ENCODE measurements at places on chromosomes 16 and 17.

GRCh38 chr17:43366891-43367736, 31.7 kb upstream of the ARL4D start:
- DNase-seq, result peak; percentile 53

DNA sequence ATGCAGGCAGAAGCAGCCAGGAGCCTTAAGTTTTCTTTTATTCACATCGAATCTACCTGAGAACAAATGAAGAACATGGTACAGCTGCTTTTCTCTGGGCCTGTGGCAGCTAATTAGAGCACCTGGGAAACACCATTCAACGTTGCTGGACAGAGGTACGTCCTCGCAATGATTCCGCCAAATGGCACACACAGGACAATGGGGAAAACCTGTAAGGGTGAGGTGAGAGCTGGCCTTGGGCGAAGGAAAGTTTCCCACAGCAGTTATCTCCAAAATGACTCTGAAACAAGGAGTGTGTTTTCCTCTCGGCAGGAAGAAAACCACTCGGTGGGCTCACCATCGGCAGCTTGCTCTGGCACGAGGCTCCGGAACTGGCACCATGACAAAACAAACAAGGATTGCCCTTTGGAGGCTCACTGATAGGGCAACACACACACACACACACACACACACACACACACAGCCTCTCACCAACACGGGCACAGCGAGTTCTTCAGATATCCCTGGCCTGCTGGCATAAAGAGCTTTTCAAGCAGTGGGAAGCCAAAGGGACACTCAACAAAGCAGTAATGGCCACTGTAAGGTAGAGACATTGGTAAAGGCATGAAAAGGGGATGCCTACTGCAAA, 73.7 kb downstream of the ZFHX3 start:
- no peak for DNase-seq

GRCh38 chr17:29150161-29150560, 30.0 kb downstream of the MYO18A start:
- no peak for DNase-seq

DNA sequence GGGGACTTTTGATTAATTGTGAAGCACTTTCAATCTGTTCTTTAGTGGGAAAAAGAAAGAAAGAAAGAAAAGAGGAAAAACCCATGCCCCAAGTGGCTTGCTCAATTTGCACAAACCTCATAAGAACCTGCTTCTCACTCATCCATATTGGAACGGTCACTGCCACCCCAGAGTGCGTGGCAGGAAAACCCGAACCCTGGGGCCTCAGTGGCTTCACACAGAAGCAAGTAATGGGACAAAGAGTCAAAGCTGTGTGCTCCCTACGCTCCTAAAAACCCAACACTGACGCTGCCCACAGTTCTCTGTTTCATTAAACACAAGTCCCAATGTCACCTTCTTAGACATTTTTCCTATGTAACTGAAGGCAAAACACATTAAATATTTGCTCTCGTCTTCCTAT, 1.2 kb downstream of the SLC6A4 start:
- no peak for DNase-seq

DNA sequence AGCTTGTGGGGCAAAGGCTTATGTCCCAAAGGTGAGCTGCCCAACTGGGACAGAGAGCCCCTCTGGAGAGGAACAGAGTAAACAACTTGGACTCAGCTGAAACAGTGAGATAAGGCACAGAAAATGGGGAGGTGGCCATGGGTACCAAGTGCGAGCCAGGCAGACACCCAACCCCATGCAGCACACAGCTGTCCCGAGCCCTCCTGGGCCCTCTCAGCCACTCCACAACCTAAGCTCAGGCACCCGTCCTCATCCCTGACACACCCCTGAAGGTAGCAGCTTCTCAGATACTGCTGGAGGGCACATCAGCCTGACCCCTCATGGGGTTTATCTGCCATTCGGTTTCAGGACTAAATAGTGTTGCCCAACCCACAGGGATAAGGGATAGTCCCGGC, 4.8 kb upstream of the GFOD2 start:
- DNase-seq, result no peak

DNA sequence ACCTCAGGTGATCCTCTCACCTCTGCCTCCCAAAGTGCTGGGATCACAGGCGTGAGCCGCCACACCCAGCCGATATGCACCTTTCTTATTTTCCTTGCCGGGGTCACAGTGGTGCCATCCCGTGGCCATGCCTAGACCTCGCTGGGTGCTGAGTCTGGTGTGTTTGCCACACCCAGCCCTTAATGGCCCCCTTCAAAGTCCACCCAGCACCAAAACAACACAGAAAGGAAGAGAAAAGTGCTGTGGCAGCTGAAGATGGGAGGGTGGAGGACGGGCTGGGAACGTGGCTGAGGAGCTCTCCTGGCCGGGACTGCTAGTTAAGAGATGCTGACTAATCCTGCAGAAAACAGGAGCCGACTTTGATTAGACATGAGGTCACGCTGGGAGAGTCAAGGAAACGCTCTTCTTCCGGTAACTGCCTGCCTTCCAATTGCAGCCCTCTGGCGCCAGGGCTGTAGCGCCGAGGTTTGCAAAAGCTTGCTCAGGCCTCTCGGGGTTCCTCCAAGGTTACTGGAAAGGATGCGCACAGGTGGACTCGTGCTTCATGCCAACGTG, 10.9 kb downstream of the SLC43A2 start:
- peak; percentile 68 for DNase-seq

- DNase-seq, result no peak
These were observed 178.3 kb downstream of the MAP2K6 start for GRCh38 chr17:69592692-69593350.

DNA sequence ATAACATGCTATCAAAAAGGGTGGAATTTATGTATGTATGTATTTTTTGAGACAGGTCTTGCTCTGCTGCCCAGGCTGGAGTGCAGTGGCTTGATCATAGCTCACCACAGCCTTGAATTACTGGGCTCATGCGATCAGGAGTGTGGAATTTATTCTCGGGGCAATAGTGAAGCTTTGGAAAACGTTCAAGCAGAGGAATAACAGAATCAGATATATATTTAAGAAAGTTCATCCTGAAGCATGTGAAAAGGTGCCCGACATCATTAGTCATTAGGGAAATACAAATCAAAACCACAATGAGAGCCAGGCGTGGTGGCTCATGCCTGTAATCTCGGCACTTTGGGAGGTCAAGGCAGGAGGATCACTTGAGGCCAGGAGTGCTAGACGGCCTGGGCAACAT, 7.7 kb upstream of the ITGAE start:
- DNase-seq, result no peak

GRCh38 chr17:27663936-27664605, 33.1 kb downstream of the LGALS9 start:
- DNase-seq, result no peak

- DNase-seq, result no peak
These were observed 328 bp downstream of the LLGL1 start for GRCh38 chr17:18225642-18226283.

- peak; percentile 87 for DNase-seq
These were observed 12.5 kb upstream of the C1QTNF8 start for GRCh38 chr16:1108299-1109252.

DNA sequence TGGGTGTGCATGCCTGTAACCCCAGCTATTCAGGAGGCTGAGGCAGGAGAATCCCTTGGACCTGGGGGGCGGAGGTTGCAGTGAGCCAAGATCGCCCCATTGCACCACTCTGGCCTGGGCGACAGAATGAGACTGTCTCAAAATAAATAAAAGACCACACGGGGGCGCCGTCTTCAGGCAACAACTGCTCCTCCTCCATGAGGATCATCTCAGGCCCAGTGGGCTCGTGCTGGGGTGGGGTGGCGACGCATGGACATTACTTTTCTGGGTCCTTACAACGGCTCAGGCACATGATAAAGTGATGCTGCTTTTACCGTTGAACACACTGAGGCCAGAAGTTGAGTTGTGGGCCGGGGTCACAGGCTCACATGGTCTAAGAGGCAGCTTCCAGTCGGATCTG, 56.2 kb downstream of the PRMT7 start:
- no peak for DNase-seq

DNA sequence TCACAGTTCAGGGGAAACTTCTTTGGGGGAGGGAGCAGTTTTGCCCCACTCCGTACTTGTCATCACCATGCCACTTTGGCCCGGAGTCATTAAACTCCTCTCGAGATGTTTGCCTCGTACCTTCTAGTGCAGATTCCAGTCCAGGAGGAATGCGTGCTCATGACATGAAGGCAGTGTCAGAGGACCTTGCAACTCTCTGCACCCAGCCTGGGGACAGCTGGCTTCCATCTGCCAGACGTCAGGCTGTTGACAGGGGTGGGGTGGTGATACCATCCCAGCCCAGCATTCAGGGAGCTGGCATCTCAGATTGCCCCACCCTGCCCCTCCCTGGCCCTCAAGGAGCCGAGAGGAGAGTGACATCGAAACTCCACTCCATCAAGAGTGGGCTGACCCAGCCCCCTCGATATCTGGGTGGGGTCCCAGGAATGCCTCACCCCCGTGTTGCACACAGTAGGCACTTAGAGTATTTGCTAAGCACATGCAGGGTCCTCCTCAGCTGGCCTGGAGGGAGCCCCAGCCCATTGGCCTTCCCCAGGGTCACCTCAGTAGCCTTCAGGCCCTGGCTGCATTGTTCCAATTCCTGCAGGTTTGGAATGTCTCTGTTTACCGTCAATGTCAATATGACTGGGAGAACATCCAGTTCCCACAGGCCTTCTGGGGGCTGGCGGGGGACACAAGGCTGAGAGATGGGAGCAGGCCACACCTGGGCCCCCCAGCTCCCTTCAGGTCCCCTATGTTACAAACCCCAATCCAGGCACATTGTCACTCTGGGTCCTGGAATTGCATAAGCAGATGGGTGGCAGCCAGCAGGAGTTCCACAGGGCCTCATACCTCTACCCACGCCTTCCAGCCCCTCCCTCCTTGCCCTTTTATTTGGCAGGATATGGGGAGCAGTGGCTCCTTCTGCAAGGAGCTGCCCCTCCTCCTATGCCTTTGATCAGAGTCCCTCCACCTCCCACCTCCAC, 21.3 kb upstream of the EMP2 start:
- no peak for DNase-seq

- DNase-seq, result no peak
These were observed 38.7 kb downstream of the PKD1 start for GRCh38 chr16:2096853-2097595.

DNA sequence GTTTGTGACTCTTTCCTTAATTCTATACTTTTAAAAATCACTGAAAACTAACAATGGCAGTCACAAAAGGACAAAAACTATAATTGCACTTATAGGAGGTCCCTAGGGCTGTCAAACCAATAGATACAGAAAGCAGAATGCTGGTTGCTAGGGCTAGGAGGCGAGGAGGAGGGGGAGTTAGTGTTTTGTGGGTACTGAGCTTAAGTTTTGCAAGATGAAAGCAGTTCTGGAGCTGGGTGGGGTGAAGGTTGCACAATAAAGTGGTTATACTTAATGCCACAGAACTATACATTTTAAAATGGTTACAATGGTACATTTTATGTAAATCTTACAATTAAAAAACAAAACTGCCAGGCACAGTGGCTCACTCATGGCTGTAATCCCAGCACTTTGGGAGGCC, 27.3 kb downstream of the NUBP1 start:
- no peak for DNase-seq

- DNase-seq, result no peak
These were observed 831 bp downstream of the RPL13 start for GRCh38 chr16:89561142-89561883.

DNA sequence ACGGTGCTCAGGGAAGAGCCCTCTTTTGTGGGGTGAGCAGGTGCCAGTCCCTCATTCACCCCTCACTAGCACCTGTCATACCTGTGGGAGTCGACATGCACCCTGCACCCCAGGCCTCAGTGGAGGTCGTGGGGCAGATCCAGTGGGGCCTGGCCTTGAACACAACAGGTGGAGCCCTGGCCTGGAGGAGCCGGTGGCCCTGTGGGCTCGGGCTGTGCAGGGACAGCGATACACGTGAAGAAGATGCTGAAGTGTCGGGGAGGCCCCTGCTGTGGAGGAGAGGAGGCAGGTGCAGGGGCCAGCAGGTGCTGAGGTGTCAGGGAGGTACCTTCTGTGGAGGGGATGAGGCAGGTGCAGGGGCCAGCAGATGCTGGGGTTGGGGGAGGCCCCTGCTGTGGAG, 31.8 kb downstream of the ZNF750 start:
- no peak for DNase-seq

DNA sequence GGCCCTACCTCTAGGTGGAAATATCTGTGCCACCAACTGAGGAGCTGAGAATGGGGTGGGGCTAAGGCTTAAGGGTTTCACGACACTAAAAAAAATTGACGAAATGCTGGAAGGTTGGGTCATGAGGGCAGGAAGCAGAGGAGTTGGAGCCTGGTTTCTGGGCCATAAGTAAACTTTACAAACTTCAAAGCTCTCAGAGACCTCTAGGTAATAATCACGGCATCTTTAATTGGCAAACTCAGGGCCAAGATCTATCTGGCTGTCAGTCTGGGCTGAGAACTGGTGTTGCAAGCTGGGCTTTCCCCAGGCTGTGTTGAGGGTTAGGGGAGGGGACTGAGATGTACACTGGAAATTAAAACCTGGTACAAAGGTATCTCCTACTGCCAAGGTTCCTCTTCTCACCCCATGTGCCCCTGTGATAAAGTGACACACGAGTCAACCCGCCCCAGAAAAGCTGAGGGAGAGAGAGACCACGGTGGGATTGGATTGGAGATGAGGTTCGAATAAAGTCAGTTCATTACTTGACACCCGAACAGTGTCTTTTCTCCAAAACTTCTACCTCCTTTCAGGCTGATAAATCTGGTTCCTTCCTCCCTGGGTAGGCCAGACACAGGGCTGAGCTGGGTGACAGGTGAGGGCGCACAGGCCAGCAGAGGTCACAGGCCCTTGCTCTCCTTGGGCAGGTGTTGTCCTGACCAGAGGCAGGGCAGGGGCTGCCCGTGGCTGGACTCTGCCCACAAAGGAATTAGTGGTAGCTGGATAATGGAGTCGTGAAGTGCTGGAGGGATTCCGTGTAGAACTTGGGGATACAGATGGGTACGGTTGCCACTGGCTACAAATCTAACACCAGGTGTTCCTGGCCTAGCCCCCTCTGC, 4.0 kb upstream of the ZNF768 start:
- no peak for DNase-seq

GRCh38 chr16:83197450-83197849, 570.7 kb downstream of the CDH13 start:
- no peak for DNase-seq

GRCh38 chr17:17152385-17152784, 53.7 kb downstream of the PLD6 start:
- peak; percentile 68 for DNase-seq

DNA sequence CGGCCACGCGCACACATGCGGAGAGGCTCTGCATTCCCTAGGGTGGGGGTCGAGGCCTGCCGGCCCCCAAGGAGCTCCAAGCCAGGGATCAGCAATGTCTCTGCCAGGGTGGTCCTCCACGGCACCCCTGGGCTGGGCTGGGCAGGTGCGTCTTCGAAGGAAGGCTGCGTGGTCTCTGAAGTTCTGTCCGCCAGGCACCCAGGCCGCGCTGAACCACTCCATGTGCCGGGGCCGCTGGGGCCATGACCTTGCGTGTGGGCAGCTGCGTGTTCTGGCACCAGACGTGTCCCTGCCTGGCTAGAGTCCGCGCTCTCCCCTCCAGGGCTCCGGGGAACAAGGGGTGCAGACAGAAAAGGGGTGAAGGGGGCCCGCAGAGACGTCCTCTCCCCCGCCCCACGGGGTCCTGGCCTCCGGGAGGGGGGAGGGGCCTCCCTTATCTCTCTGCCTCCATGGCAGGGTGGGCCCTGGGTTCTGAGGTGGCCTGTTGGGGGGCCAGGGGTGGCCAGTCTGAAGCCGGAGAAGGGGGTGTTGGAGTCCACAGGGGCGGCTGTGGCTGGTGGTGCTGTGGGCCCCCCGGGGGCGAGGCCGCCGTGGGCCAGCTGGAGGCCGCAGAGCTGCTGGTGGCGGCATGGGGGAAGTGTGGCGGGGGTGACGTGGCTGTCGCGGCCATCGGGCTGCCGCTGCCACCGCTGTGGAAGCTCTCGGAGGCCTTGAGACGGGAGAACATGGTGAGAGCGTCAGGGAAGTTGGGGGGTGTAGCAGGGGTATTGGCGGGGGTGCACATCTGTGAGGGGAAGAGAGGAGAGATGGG, 5.3 kb downstream of the UBALD1 start:
- no peak for DNase-seq
